ENCODE measurements at places on chromosomes 11 and 22.

DNA sequence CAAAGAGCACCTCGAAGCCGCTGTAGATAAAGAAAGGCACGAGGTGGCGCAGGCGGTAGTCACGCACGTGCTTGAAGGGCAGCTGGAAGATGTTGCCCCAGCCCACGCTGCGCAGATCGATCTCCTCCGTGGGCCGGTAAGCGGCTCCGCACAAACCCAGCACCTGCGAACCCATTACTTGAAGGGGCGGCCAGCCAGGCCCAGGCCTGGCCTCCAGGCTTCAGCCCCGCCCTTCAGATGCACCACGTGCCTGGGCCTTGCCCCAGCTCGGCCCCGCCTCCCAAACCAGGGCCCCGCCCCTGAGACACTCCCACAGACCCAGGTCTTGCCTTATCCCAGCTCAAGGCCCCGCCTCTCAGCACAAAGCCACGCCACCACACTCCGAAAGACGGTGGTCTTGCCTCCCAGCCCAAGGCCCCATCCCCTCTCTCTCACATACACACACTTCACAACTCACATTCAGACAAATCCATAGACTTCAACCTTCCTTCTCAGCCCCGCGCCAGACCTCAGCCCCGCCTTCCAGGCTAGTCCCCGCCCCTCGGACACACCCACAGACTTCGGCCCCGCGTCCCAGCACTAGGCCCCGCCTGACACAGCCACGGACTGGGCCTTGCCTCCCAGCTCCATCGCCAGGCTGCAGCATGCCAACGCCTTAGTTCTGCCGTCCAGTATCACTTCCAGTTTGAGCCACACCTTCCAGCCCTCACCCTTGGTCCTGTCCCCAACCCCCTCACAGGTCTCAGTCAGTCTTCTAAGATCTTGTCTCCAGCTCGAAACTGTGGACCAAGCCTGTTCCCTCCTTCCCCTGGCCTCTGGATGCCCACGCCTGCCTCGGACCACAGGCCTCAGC, 7.0 kb downstream of the UNC93B1 start:
- DNase-seq: no peak

GRCh38 chr11:95353706-95354105, 122.7 kb upstream of the SESN3 start:
- no peak for DNase-seq

GRCh38 chr11:60791153-60791933, 6.2 kb downstream of the MS4A10 start:
- no peak for DNase-seq

DNA sequence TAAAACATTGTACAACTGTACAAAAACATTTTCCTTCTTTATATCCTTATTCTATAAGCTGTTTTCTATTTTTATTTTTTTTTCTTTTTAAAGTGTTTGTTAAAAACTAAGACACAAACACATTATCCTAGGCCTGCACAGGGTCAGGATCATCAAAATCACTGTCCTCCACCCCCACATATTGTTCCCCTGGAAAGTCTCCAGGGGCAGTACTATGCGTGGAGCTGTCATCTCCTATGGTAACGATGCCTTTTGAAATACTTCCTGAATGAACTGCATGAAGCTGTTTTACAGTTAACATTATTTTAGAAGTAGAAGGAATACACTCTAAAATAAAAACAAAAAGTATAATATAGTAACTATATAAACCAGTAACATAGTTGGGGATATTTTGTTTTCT, 67.2 kb downstream of the ZC3H12C start:
- no peak for DNase-seq

GRCh38 chr22:20244250-20244648, 23.9 kb downstream of the RTN4R start:
- DNase-seq: no peak

Data from amniotic stem cell (primary cell).